ENCODE measurements at places on chromosomes 11 and 22.

DNA sequence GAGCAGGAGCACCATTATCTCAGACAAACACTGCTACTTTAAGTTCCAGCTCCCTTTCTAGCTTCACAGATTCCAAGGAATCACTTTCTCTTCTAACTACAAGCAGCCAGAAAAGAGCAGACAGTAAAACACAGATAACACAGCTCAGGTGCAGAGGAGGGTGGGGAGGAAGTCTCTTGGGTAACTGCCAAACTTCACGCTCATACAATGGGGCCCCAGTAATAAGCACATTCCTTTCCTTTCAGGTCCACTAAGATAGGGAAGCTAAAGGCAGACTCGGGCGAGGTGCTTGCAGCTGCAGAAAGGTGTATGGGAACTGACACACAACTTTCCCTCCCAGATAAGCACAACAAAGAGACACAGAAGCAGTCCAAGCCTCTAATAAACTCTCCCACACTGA, 69.2 kb upstream of the OR9G4 start:
- DNase-seq: no peak

DNA sequence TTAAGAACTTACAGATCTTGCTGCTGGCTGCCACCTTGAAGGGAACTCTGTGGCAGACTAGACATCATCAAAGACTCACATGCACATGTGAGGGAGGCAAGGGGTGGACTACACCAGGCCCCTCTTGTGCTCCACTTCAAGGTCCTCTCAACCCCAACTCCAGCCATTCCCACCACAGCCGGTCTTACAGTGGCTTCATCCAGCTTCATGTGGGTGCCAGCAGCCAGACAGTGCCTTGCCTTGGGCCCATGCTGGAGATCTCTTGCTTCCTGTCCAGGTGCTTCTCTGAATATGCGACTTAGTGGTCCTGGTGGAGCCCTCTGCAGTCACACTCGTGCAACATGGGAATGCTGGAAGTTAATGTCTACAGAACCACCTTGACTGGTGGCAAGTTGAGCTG, 44.6 kb upstream of the WNT7B start:
- DNase-seq: no peak

- DNase-seq: no peak
These were observed 504.6 kb downstream of the BRD1 start for GRCh38 chr22:49322861-49323622.

DNA sequence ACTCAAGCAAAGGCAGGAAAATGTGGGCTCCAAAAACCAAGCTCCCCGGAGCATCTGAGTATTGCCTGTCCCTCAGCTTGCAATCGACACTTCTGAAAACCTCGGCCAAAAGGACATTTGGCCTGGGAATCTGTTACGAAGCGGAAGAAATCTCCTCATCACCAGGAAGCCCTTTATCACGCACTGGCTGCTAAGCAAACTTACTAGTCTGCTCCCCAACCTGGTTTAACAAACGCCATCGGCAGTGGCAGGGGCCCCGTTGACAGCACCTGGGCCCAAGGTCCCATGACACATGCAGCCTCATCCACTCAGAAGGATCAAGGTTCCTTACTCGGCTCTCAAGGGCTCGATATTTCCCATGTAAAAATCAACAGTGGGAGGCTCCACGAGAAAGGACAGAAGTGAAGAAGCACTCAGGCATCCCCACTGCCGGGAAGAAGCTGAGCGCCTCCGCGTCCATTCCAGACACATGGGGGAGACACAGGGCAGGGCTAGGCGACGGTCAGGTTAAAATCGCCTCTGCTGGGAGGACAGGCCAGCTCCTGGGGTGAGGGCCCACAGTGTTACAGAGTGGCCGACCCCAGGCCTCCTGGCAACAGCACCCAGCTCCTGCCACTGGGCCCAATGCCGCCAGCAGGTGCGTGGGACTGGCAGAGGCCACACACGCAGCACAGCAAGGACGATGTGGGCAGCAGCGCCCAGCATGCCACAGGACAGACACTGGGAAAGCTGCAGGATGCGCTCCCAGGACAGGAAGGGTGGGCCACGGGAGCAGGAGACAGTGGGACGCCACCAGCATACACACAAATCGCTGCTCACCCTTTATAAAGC, 27.1 kb downstream of the BRD1 start:
- DNase-seq: no peak

DNA sequence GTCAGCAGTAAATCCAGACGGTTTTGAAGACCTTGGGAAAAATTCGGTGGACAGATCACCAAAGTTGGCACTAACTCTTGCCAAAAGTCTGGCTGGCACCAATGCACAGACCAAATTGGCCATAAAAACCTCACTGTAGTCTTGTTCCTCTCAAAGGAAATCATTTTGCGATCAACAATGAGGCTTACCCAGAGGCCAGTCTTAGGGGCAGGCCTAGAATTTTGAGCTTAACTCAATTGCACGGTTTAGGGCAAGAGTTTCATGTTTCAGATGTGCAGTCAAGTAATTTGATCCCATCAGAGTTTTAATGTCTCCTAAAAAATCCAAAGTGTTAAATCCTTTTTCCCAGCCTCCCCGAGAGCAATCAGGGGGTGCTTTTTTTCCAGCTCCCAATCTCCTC, 19.0 kb downstream of the MPPED2 start:
- DNase-seq: no peak

DNA sequence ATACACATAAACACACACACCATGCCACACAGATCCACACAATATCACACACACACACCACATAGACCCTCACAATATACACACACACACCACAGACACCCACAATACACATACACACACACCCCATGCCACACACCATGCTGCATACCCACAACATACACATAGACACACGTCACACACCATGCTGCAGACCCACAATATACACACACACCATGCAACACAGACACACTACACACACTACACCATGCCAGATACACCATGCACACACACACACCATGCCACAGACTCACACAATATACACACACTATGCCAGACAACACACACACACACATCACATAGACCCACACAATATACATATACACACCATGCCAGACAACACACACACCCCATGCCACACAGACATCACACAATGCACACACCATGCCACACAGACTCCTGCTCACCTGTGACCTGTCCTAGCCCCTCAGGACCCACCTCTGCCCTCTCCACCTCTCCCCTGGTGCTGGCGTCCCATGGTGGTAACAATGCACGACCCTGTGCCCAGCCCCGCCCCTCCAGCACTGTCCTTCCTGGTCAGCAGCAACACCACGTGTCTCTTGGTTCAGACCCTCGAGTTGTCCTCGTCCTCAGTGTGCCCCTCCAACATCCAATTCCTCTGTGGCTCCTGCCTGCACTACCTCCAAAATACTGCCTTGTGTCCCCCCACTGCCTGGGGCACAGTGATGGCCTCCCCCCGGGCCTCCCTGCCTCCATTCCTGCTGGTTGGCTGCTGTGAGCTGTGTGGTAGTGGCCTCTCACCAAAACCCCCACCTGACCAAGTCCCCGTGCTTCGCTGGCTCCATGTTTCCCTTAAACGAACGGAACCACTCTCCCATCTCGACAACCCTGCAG, 23.7 kb upstream of the RFPL3 start:
- no peak for DNase-seq

- DNase-seq: no peak
These were observed 129.7 kb downstream of the LDLRAD3 start for GRCh38 chr11:36073411-36074203.

- DNase-seq: no peak
These were observed 56.8 kb downstream of the ELFN2 start for GRCh38 chr22:37370306-37370979.

- DNase-seq: no peak
These were observed 2.1 kb downstream of the USP28 start for GRCh38 chr11:113873236-113873626.

GRCh38 chr22:37353839-37354238, 71.5 kb downstream of the CYTH4 start:
- DNase-seq: no peak

GRCh38 chr11:8731647-8732323, 49.2 kb downstream of the RPL27A start:
- DNase-seq: no peak

GRCh38 chr11:61061081-61061826, 41.0 kb upstream of the CD5 start:
- DNase-seq: no peak

GRCh38 chr11:44611687-44612434, 46.4 kb downstream of the CD82 start:
- no peak for DNase-seq

GRCh38 chr22:37565830-37566229, 5.5 kb downstream of the CDC42EP1 start:
- no peak for DNase-seq

DNA sequence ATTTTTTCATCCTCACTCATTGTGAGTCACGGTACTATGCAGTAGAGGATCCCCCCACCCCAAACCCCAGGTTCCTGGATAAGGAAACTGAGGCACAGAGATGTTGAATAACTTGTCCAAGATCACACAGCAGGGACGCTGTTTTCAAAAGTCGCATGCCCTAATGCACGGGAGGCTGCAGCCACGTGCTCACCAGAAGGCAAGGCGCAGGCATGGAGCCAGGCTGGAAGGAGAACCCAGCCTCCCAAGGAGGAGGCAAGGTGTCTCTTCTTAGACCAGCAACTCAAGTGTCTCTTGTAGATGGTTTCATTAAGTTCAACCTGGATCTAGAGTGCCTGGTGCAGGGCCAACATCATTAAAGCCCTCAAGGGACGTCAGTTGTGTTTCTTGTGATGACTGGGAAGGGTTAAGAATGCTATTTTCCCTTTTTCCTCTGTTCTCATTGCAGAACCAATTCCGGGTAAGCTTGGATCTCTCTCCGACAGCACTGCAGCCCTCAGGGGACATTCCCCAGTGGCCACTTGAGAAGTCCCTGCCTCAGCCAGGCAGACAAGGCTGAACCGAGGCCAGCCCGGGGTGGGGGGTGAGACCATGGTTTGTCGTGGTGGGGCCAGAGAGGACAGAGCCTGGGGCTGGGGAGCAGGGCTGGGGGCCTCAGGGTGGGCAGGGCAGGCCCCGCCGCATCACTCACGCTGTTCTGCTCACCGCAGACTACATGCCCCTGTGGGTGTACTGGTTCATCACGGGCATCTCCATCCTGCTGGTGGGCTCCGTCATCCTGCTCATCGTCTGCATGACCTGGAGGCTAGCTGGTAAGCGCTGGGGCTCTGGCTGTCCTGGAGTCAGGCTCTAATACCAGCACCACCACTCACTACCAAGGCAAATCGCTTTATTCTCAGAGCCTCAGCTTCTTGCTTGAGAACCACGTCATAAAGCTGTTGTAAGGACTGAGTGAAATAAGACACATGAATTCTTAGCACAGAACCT, 15.7 kb downstream of the TMEM121B start:
- no peak for DNase-seq

GRCh38 chr11:94152678-94153065, 24.0 kb downstream of the PANX1 start:
- no peak for DNase-seq

DNA sequence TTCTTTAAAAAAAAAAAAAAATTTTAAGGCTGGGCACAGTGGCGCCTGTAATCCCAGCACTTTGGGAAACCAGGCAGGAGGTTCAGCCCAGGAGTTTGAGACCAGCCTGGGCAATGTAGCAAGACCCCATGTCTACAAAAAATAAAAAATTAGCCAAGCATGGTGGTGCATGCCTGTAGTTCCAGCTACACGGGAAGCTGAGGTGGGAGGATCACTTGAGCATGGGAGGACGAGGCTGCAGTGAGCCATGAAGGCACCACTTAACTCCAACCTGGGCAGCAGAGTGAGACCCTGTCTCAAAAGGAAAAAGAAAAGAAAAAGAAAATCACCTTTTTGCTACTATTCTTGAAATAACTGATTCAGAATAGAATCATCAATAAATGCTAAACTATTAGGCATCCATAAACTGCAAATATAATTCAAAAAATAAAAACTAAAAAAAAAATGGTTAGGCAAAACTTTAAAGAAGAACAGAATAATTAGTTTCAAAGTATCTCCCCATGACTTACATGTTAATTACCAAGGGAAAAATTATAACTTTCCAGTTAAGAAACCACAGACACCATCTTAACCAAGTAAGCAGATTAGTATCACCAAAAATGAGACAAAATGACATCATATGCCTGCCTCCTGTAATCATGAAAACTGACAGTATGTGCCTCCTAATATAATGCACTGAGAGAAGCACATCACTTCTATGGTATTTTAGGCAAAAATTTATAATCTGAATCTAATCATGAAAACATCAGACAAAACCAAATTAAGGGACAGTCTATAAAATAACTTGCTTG, 63.6 kb downstream of the DENND5A start:
- no peak for DNase-seq

GRCh38 chr11:79285756-79286155, 155.1 kb downstream of the TENM4 start:
- no peak for DNase-seq

- no peak for DNase-seq
These were observed 6.8 kb upstream of the TMEM123 start for GRCh38 chr11:102459393-102459792.

DNA sequence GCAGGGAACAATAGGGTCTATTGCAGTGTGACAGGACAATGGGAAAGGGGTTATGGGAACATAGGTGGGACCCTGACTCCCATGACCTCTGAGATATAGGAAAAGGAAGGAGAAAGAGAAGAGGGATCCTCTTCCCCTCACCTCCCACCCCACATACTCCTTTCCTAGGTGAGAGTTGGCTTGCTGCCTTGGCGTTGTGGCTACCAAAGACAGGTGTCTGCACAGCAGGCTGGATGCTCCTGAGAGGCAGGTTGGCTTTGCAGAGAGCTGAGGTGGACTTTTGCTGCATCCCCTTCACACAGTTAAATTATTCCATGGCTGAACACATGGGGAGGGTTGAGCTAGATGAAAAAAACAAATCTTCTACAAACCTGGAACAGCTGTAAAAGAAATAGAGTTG, 80.7 kb downstream of the SYT9 start:
- no peak for DNase-seq

GRCh38 chr11:25928076-25928475, 403.9 kb upstream of the ANO3 start:
- DNase-seq: no peak

- no peak for DNase-seq
These were observed 27.9 kb downstream of the MB start for GRCh38 chr22:35589071-35589755.

GRCh38 chr11:2772544-2773031, 72.8 kb upstream of the KCNQ1OT1 start:
- no peak for DNase-seq

- no peak for DNase-seq
These were observed 57.9 kb upstream of the EIF3D start for GRCh38 chr22:36586852-36587251.

- no peak for DNase-seq
These were observed 102.5 kb downstream of the TIMP3 start for GRCh38 chr22:32904044-32904443.

DNA sequence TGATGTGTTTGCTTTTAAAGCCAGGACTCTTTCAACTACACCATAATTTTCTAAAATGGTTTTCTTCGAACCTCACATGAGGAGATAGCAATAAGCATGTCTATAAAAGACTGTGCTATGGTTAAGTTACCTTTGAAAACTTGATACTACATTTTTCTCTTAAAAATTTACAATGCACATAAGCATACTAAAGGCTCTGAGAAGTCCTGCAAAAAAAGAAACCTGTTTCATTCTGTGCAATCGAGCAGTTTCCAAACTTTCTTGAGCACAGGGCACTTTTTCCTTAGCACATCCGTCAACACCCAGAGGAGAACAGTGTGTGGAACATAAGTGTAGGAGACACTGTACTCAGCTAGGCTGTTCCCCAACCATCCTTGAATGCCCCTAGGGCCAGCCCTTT, 144.1 kb upstream of the ARHGAP20 start:
- no peak for DNase-seq

- no peak for DNase-seq
These were observed 40.1 kb upstream of the TOLLIP start for GRCh38 chr11:1349327-1350041.

- DNase-seq: no peak
These were observed 38.8 kb downstream of the PRDM11 start for GRCh38 chr11:45185228-45185729.
